Esophagus squamous epithelium (tissue), 5 donors: ENCODE measurements at places on chromosomes 12 and 14.

GRCh38 chr12:117980616-117981015 lies 11.8 kb upstream of the KSR2 start:
- DNase-seq, result no peak

- no peak for DNase-seq
Observed at GRCh38 chr12:61863811-61864210, 396.4 kb upstream of the USP15 start.

DNA sequence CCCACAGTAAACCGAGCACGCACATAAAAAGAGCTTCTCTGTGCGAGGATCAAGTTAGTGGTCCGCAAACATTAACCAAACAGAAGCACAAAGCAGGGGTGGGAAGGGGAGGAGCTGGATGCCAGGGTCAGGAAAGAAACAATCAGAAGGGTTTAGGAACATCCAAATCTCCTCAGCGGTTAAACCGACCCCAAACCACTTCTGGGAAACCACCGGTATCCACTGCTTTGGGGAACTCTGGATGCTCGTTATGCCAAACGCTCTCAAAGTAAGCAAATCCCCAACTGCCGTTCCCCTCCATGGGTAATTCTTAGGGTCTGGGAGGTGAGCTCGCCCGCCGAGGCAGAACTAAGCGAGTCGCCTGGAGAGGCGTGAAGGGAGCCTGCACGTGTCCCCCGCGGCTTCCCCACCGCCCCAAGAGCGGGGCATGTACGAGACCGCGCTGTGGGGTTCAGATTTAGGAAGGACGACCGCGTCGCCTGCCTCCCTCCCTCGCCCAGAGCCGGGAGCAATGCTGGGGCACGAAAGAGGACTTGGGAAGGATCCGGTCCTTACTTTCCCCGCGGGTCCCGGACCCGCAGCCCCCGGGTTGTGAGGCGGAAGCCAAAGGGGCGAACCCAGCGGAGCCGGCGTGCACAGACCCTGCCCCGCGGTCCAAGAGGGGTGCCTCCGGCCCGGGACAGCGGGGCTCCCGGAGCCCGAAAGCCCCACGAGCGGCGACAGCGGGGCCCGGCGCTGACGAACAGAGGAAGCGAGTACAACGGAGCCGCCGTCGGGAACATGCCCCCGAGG lies 711 bp downstream of the SBNO1 start:
- no peak for DNase-seq

DNA sequence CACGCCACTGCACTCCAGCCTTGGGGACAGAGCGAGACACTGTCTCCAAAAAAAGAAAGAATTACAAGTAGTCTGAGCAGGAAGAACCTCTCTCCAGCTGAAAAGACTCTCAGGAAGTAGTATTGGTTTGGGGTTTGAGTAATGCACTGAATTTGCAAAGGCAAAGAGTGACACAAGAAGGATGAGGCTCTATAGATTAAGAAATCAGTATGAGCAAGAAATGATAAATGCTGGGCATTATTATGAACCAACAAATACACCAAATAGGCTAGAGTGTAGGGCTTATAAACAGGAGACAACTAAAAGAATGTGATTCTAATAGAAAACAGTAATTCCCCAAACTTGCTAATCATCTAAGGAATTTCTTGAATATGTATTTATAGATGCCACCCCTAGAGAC lies 2.6 kb upstream of the SLC35E3 start:
- no peak for DNase-seq

GRCh38 chr12:131599190-131600159 lies 111.4 kb upstream of the SFSWAP start:
- DNase-seq, result no peak
